ENCODE measurements at places on chromosomes 4 and X.

DNA sequence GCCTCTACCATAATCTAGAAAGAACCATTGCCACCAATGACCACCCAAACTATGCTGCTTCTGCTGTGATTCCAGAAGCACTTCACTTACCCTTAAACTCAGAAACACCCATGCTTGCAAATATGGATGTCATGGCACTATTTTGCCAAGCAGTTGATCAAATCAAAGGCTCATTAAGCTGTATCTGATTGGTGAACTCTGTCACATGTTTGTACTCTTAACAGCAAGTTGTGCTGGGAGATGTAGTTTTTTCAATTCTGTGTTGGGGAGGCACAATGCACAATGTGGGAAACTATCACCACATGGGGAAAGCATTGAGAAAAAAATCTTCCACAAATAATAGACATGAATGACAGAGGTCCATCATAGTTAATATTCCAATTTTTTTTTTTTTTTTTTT, 19.2 kb upstream of the SPCS3 start:
- no peak for DNase-seq

- DNase-seq = no peak
Measured at GRCh38 chr4:73518340-73518739, 36.8 kb downstream of the AFM start.

- DNase-seq = peak; percentile 10
Measured at GRCh38 chrX:22171287-22172060, 101.2 kb upstream of the CBLL2 start.

DNA sequence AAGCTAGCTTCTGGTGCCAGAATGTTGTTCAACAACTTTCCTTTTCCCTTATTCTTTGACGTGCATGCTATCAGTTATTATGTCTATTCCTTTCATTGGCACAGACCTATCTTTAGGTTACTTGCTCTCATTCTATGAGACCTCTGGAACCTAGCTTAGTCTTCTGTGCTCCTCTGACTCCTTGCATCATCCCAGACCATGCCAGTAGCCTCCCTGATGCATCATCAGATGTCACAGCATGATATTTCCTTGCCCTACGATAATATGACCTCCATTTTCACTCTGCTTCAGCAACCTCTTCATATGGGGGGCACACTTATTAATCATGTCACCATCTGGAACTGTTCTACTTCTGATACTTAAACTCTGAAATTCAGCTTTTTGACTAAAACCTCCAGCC, 37.2 kb downstream of the CLCN5 start:
- no peak for DNase-seq

- DNase-seq = no peak
Measured at GRCh38 chrX:129000797-129001196, 522.5 kb downstream of the SMARCA1 start.

DNA sequence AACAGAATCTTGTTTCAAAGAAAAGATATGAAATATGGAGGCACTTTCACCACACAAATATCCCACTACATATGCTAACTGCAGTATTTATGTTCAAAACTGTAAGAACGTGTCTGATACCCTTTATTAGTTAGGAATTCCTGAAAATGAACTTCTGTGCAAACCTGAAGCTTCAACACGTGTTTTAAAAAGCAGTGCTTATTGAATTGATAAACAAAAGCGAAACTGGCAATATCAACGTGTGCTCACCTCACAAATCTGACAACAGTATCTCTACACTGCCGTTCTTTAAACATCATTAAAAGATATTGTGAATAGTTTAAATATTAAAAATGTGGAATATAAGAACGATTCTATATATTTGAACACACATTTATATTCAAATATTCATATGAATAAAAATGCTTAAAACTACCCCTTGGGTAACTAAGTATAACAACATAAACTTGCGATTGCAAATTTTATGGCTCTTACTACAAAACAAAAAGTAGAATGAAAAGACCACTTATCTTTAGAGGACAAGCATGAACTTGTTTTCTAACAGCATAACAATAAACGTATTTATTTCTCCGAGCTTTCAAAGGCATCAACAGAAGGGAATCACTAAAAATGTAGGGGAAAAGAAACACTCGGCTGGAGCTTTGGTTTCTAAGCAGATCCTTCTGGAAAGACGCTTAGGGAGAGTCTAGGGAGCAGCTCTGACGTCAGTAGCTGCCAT, at the start of gene LRP2BP:
Gene LRP2BP, minus strand, starts transcription at position 687 of the 718 bp plus-strand sequence. CDS start 17,738 bp downstream, outside the sequence.
- DNase-seq = no peak

DNA sequence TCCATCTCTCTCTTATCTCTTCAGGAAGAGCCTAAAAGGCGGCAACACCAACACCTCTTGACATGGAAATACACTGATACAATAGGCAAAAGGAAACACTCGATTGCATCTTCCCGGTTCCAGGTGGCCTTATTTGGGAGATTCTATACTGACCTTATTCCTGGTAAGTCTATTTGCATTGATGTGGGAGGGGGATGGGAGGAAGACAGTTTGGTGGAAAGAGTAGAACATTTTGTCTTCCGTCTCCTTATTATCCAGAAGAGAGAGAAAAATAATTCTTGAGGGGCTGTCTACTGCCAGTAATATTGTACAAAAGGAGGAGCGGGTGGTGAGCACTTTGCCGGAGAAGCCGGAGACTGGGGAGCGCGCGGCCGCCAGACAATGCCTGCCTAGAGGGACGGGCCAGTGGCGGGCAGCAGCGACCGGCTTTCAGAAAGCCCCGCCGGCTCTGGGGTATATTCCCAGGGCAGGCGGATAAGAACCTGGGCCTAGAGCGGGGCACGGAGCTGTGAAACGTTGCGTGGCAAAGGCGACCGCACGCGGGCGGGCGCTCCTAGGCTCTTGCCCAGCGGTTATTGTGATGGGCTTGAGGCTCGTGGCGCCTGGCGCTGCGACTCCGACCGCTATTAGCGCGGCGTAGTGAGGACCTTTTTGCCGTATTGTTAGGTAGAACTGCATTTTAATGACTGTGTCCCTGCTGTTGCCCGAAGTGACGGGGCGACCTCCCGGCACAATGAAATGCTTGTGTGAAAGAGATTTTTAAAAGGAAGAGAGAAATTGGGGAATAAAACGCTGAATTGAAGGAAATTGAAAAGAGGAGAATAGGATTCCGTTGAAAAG, 518 bp downstream of the PRDM8 start:
- peak; percentile 71 for DNase-seq

Measured in GM23338 (cell line).